Stimulated activated CD8-positive, alpha-beta memory T cell treated with anti-CD3 and anti-CD28 coated beads, Interleukin-15, amount 100 ng/mL, for 24 hours (primary cell): ENCODE measurements at places on chromosomes 16 and 17.

GRCh38 chr17:81954131-81955057 is 6.6 kb downstream of the NOTUM start:
- DNase-seq: no peak

- no peak for DNase-seq
Observed at GRCh38 chr17:82943339-82943738, 103.5 kb upstream of the ZNF750 start.

- no peak for DNase-seq
Observed at GRCh38 chr16:87949071-87949744, 2.0 kb upstream of the BANP start.

DNA sequence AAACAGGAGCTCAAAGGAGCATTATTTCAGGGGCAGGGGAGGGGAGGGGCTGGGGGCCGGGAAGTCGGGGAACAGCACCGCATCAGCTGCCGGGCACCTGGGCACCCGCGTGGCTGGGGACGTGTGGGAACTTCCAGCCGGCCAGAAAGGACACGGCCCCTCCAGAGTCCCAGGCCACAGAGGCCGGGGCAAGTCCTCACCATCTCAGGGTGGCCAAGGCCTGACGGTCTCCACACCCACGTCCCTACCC is 1.1 kb downstream of the PGAP6 start:
- DNase-seq: no peak

- DNase-seq: no peak
Observed at GRCh38 chr17:14033166-14033565, 36.1 kb upstream of the COX10 start.

DNA sequence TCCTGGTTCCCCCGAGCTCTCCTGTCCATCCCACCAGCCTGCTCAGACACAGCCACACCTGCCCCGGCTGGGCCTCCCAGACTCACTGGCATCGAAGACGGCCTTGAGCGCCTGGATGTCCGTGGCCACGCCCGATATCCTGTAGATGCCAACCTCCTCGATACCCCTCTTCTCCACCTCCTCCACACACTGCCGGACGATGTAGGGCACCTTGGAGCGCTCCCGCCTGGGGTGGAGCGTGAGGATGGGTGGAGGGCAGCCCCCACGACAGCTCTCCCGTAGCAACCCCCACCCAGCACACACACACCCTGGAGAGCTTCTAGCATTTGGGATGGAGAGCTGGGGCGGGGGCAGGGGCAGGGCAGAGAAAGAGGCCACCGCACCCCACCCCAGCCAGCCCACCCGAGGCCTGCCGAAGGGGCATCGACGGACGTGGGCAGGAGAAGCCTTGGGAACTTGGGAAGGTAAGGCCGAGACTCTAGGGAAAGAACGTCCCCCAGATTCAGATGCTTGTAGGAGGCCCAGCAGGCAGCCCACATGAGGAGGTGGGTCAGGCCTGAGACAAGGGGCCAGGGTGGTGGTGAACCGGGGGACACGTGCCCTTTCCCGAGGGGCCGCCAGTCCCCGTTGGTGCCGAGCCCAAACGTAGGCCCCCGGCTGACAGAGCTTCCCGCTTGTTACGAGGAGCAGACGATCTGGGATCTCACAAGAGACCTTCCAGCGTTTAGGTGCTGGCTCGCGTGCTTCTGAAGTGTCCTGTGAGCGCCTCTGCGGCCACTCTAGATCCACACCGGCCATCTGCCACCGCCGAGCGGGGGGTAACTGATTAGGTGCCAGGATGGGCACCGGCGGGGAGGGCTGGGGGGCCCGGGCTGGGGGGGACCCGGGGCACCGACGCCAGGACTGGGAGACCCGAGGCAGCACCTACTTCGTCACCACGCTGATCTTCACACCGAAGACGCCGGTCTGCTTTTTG is 15.1 kb downstream of the TIMM22 start:
- no peak for DNase-seq

GRCh38 chr17:57451191-57451590 is 194.9 kb downstream of the MSI2 start:
- DNase-seq: no peak

DNA sequence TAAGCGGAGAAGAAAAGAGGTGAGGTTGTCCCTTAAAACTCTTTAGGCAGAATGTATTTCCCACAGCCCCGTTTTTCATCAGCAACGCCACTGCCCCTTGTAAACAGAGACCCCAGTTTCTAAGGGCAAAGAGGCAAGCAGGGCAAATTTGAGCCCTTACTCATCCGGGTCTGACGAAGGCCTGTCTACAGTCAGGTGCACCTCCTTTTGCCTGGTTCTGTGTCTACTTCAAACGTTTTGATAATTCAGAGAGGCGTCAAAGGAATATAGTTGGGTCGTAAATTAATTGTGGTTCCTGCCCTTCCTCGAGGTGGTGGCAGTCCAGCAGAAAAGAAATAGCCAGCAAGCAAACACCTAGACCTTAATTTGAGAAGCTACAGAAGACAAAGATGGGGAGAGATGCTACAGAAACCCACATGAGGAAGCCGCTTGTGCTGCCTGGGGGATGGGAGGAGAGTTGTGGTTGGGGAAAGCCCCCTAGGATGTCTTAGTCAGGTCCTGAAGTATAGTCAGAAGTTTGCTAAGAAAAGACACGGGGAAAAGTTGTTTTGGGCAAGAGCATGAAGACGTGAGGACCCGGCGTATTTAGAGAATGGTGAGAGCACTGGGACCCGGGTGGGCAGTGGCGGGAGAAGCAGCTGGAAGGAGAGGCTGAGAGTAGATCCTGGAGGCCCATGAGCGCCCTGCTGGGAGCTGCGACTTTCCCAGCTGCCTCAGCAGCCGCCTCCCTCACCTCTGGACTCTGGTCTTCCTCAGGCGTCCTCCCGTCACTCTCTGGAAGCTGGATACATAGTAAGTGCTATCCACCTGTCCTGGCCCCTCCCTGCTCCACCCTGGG is 2.4 kb downstream of the FBRS start:
- no peak for DNase-seq

- no peak for DNase-seq
Observed at GRCh38 chr17:80907281-80907680, 84.4 kb upstream of the CHMP6 start.
